CD4-positive, alpha-beta T cell (primary cell): ENCODE measurements at places on chromosomes 1 and 21. TPM values are rescaled to one million over a fixed set of nuclear protein-coding genes. Genes with fewer than 3 reads are reported as not detected.

The TARDBP gene
- 149 TPM for total RNA-seq

The MX2 gene
- 77.8 TPM for total RNA-seq

The GRHL3 gene
- not detected for total RNA-seq

The EPS15 gene
- total RNA-seq, result 44.5 TPM

The TIAM1 gene
- total RNA-seq, result 39.8 TPM

The SLC26A9 gene
- not detected for total RNA-seq

The BEND5 gene
- total RNA-seq, result 5.7 TPM

The AMY1A gene
- total RNA-seq, result not detected

The GART gene
- 25.5 TPM for total RNA-seq

The MYCBP gene
- total RNA-seq, result 1.5 TPM

The KPNA6 gene
- total RNA-seq, result 47.8 TPM

The EXOSC10 gene
- 89.0 TPM for total RNA-seq

The CELF3 gene
- total RNA-seq, result not detected

The C1orf210 gene
- not detected for total RNA-seq

The KCNA3 gene
- total RNA-seq, result 118 TPM

The PIK3R3 gene
- total RNA-seq, result 0.38 TPM

The OR2T2 gene
- total RNA-seq, result not detected

The CD52 gene
- 608 TPM for total RNA-seq

The TFF3 gene
- not detected for total RNA-seq

The TEDDM1 gene
- not detected for total RNA-seq

The RXFP4 gene
- total RNA-seq, result not detected

The ADGRB2 gene
- 0.71 TPM for total RNA-seq

The CRYAA gene
- not detected for total RNA-seq

The SPRR2G gene
- not detected for total RNA-seq

The ZBTB40 gene
- total RNA-seq, result 28.4 TPM

The ADAMTS5 gene
- total RNA-seq, result not detected

The ATF3 gene
- total RNA-seq, result 10.4 TPM

The CFHR3 gene
- total RNA-seq, result not detected

The IRF6 gene
- total RNA-seq, result 0.74 TPM

The ACTL8 gene
- not detected for total RNA-seq

The WNT3A gene
- total RNA-seq, result 0.14 TPM

The SYT6 gene
- total RNA-seq, result not detected

The LZIC gene
- 18.1 TPM for total RNA-seq

The TMEM9 gene
- 16.5 TPM for total RNA-seq

The LCK gene
- 188 TPM for total RNA-seq

The THBS3 gene
- total RNA-seq, result 26.1 TPM

The PRAMEF6 gene
- not detected for total RNA-seq

The RALGPS2 gene
- 10.8 TPM for total RNA-seq

The KRTAP7-1 gene
- total RNA-seq, result not detected

The PSMB4 gene
- total RNA-seq, result 324 TPM

The C1orf116 gene
- 0.25 TPM for total RNA-seq

The DYNLT5 gene
- total RNA-seq, result not detected

The ARHGAP30 gene
- 78.9 TPM for total RNA-seq

The KANK4 gene
- not detected for total RNA-seq

The FCRL4 gene
- not detected for total RNA-seq

The GJA4 gene
- total RNA-seq, result not detected

The CGN gene
- 0.08 TPM for total RNA-seq

The PAQR6 gene
- total RNA-seq, result 3.4 TPM

The S100B gene
- 0.52 TPM for total RNA-seq

The NT5C1A gene
- total RNA-seq, result 1.3 TPM

The C8A gene
- total RNA-seq, result not detected

The PCP4 gene
- not detected for total RNA-seq

The FTCD gene
- 0.17 TPM for total RNA-seq

The SMPDL3B gene
- not detected for total RNA-seq
